ENCODE measurements at places on chromosomes 3 and 15.

DNA sequence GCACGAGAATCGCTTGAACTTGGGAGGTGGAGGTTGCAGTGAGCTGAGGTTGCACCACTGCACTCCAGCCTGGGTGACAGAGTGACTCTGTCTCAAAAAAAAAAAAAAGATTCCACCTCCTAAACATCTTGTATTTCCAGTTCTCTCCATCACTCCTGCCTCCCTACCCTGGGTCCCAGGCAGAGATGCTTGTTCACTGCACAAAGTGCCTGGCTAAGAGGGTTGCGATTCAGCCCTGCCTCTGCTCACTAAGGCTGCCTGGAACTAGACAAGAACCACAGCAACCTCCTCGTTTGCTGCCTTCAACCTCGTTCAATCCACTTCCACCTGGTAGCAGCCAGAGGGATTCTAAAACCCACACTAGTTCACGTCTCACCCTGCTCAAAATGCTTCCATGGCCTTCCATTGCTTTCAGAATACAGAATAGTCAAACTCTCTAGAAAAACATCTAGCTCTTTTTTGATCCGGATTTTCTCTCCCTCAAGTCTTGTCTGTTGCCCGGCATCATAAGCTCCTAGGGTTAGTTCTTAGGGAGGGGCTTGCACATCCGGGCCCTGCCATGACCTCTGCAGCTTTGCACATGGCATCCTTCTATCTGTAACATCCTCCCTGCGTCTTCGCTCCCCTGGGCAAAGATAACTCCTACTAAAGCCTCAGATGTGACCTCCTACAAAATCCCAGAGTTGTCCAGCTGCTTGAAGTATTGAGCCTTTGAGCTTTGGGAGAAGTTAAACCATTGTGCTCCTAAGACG lies 1.0 kb upstream of the MCM2 start:
- no peak for DNase-seq

DNA sequence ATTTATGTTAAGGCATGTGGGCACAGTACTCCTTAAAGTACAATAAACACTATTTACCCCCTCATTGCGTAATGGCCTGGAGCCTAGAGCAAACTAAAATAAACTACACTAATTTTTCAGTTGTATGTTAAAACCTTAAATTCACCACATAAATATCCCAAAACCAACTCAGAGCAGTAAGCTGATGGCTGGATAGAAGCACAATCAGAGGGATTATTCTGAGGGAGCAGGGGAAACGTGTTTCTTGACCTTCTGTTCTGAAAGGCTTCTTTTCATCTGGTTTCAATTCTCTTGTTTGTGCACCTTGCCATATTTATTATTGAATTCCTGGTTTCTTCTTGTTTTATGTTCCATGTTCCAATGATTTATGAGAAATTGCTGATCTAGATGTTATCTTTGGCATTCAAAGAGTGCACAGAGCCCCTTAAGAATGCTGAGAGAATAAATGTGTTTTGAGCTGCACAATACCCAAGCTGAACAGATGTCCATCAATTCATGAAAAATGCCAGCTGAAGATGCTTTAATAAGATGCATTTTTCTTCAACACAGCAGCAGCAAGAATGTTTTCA lies 29.6 kb downstream of the RPL22L1 start:
- no peak for DNase-seq

DNA sequence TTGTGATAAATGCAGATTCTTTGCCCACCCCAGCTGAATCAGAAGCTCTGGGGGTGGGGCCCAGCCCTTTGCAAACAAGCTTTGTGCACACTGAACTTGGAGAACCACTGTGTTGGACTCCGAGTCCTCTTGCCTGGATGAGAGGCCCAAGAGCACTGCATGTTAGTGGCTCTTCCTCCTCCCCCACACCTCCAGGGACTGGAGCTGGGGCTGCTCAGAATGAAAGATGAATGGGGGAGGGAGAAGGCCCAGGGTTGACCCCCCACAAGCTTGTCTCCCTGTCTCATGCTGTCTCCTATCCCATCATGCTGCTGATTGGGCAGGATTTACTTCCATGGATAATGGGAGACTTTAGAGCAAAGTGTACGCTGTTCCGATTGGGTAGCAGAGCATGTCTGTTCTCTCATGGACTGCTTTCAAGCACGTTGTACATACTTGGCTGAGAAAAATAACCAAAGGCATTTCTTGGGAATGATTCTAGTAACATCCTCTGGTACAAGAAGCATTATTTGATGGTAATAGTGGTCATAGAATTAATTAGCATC lies 99.6 kb downstream of the PGPEP1L start:
- DNase-seq: no peak

DNA sequence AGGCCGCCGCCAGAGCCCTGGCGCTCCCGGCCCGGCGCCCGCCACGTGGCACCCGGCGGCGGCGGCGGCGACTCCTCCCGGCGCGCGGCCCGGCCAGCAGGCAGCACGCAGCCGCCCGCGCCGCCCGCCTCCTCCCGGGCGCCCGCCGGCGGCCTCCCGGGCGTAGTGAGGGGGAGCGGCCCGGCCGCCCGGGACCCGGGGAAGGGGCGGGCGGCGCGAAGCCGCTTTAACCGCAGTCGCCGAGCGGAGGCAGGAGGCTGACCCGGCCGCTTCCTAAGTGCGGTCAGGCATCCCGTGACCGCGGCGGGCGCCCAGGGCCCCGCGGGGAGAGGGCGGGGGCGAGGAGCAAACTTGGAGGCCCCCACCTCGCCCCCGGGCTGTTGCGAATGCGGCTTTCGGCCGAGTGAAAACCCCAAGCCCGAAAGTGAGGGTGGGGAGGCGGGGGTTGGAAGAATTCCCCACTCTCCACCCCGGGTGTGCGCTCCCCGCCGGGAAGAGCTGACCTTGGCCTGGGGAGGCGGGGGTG lies 1.7 kb upstream of the HES1 start:
- no peak for DNase-seq

DNA sequence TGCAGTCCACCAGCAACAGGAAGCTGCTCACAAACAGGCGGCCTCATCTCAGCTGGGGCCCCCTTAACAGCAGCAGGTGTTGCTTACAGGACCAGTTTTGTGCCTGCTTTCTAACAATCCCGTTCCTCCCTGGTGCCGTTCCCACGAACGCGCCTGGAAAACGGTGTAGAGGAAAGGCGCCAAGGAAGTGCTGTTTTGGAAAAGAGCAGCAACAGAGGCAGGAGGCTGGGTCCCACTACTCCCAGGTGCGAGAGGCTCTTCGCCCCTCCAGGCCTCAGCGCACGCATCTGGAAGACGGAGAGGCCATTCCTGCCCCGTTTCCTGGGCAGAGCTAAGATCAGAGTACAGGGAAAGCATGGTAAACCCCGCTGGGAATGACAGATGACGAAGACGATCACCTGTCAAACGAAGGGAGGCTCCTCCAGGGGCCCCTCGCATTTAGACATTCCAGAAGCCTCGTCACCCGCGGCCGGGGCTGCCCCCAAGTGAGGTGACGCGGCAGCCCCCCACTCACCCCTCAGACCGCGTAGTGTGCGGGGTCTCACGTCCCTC lies 603 bp downstream of the SCAPER start:
- DNase-seq: peak; percentile 24

GRCh38 chr3:114362815-114363214 lies 69.0 kb downstream of the TIGIT start:
- peak; percentile 21 for DNase-seq

DNA sequence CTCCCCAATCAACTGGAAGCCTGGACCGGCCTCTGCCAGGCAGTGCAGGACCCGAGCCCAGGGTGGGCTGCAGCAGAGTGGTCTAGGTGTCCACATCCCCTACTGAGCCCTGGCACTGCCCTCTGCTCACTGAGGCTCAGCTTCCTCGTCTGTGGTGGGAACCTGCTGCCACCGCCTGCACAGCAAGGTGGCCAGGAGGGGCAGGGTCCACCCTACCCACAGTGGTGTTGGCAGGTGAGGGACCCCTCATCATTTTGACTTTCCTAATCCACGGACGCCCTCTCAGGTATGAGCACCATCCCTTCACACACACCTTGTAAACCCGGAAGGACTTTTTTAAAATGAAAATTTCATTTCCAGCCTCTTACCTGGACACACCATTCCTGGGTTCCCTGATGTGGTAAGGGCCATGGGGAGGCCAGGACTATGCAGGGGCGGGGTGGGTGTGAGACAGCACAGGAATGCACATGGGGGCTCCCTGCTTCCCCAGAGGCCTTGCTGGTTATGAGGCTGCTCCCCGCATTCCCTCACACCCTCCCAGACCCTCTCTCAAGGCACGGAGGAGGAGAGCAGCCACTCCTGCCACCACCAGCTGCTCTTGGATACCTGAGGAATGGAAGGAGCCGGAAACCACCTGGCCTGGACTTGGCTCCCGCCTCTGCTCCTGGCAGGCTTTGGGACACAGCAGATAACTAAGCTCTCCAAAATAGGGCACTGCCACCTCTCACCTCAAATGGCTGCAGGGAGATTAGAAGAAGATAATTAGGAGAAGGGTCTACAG lies 185.9 kb upstream of the TPM1 start:
- no peak for DNase-seq

- no peak for DNase-seq
Measured at GRCh38 chr3:50396502-50396901, 37.2 kb upstream of the TMEM115 start.

DNA sequence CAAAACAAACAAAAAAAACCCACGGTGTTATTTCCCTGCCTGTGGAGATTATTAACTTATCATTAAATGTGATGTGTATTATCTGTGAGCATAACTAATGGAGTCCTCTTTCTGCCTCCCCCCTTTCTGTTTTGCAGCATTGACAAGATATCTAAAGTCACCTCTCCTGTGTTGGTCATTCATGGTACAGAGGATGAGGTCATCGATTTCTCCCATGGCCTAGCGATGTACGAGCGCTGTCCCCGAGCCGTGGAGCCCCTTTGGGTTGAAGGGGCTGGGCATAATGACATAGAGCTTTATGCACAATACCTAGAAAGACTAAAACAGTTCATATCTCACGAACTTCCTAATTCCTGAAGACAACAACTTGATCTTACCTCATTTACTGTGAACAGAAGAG lies 25.2 kb upstream of the CEMIP start:
- DNase-seq: no peak

DNA sequence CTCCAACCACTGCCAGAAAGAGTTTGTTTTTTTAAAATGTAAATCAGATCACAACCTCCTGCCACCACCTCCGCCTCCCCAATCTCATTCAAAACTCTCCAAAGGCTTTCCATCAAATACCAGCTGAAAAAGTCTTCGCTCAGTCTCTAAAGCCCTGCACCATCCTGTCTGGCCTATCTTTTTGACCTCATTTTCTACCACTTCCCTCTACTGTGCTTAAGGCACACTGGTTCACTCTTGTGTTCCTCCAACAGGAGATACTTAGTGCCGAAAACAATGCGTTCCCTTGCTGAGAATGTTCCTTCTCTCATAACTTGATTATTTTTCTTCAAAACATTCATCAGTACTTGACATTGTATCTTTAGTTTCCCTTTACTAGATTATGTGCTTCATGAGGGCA lies 3.5 kb downstream of the BTBD1 start:
- no peak for DNase-seq

DNA sequence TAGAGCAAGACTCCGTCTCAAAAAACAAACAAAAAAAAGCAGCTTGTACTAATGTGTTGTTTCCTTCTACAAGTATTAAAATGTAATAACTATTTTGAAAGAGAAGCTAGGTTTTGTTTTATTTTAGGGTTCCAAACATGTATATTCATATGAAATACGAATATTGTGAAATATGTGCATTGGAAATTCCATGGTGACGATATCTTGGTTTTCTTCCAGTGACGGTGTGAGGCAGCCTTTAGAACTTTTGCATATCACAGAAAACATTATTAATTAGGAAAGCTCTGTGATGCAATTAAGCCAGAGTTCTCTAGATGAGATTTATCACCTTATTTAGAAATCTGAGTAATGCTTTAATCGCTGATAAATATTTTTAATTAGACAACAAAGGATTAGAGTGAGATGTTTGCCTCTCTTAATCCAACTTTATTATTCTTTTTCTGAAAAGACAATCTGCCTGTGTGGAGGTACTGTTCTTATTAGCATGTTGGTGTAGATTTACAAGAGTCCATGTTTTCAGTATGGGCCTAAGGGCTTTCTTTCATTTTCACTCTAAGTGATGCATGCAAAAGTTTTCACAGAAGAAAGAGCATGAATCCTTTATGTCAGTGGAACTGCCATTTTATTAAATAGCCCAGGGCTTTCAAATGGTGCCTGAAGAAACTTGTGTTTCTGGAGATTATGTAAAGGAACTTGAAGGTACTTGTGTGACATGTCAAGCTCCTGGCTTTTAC lies 37.7 kb upstream of the SAMMSON start:
- peak; percentile 31 for DNase-seq
